ENCODE measurements at places on chromosomes 5 and 9. TPM values are rescaled to one million over a fixed set of nuclear protein-coding genes. Genes with fewer than 3 reads are reported as not detected.

SOWAHA gene
- not detected for total RNA-seq

CHD1 gene
- 20.6 TPM for total RNA-seq

GRCh38 chr5:154753792-154754191, 1.4 kb upstream of the LARP1 start:
- H3K4me3 ChIP-seq, result peak overlapping the region; percentile 50
- H3K36me3 ChIP-seq, result no peaks in the 10 kb centered on the region
- H3K27ac ChIP-seq, result peak overlapping the region; percentile 100
- H3K4me1 ChIP-seq, result peaks cover 2% of the 10 kb centered on the region
- no peaks in the 10 kb centered on the region for H3K27me3 ChIP-seq

- no peak overlapping the region for H3K4me3 ChIP-seq
- H3K27me3 ChIP-seq, result no peaks in the 10 kb centered on the region
- no peaks in the 10 kb centered on the region for H3K36me3 ChIP-seq
- no peak for DNase-seq
- H3K4me1 ChIP-seq, result no peaks in the 10 kb centered on the region
- H3K27ac ChIP-seq, result no peak overlapping the region
These were observed 349.0 kb upstream of the MPDZ start for GRCh38 chr9:13628526-13628925.

- DNase-seq, result peak; percentile 84
- H3K27me3 ChIP-seq, result no peaks in the 10 kb centered on the region
- H3K4me1 ChIP-seq, result peaks cover 27% of the 10 kb centered on the region
- peak overlapping the region; percentile 35 for H3K27ac ChIP-seq
- H3K4me3 ChIP-seq, result no peak overlapping the region
- H3K36me3 ChIP-seq, result no peaks in the 10 kb centered on the region
These were observed 19.3 kb downstream of the RFK start for GRCh38 chr9:76374783-76375559.

TGFBI gene
- 65.0 TPM for total RNA-seq

DNA sequence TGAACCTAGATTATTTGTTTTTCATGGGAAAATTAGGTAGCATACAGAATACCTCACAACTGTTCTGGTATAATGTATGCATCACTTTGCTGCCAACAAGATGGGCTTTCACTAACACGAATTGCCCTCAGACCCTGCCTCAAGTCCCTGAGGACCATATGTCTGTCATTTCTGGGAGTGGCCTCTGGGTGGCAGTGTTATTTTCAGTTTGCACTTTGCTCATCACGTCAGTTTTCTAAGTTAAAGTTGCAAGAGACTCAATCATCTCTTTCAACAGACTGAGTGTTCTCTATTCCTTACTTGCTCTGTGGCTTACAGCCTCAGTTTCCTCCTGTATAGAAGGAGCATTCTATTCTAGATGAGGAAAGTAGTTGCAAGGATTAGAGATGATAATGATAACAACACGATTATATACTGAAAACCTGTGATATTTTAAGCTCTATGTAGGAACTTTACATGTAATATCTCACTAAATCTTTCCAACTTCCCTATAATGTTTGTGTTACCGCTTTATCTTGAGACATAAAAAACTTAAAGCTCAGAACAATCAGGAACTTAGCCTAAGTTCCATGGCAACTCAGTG, 55.7 kb downstream of the TSSK1B start:
- H3K36me3 ChIP-seq, result no peaks in the 10 kb centered on the region
- no peak overlapping the region for H3K4me3 ChIP-seq
- no peaks in the 10 kb centered on the region for H3K27me3 ChIP-seq
- peaks cover 5% of the 10 kb centered on the region for H3K4me1 ChIP-seq
- DNase-seq, result no peak

- H3K4me1 ChIP-seq, result peaks cover 18% of the 10 kb centered on the region
- no peak overlapping the region for H3K4me3 ChIP-seq
- no peaks in the 10 kb centered on the region for H3K36me3 ChIP-seq
- no peaks in the 10 kb centered on the region for H3K27me3 ChIP-seq
- H3K27ac ChIP-seq, result no peak overlapping the region
These were observed 32.7 kb upstream of the ENHO start for GRCh38 chr9:34555500-34555899.

DNA sequence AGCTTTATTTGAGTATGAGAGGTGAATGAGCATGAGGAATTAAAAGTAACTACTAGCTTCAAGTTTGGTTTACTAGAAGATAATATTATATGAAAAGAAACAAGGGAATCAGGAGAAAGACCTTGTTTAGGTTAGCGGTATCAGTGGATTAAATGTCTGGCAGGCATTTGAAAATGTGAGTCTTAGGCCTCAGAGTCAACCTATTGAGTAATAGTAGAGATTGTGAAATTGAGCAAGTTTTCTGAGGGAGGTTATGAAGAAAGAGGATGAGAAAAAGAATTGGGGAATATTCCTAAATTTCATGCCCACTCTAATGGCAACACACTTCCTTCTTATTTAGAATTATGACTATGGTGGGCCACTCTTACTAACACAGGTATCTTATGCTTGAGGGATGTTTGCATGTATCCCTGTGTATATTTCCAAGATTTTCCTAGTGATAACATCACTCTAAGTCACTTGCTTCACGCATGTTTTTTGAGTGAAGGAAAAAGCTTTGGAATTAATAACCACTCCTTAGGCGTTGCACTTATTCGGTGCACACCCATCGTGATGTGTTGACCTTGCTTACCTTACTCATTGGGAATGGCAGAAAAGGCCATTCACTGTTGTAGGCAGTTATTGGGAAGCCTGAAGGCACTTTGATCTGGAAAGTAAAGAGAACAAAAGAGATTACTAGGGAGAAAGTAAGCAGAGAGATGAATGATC, 8.2 kb upstream of the ELL2 start:
- H3K4me3 ChIP-seq, result no peak overlapping the region
- DNase-seq, result no peak
- H3K36me3 ChIP-seq, result no peaks in the 10 kb centered on the region
- H3K27ac ChIP-seq, result no peak overlapping the region
- peaks cover 12% of the 10 kb centered on the region for H3K4me1 ChIP-seq
- H3K27me3 ChIP-seq, result no peaks in the 10 kb centered on the region

DNA sequence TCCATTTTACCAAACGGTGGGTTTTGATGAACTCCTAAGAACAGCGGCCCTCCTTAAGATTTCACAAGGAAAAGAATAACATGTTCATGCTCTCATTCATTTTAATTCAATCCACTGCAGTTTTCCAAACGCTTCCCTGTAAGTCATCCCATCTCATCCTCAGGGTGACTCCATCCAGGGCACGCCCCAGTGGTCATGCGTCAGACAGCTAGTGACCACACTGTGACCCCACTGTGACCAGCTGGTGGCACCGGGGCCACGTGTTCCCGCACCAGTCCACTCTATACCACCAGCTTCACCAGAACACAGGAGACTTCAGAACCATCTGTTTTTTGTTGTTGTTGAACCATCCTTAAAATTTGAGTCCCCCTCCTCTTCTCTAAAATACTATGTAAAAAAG, 14.3 kb downstream of the ATPSCKMT start:
- H3K27ac ChIP-seq, result no peak overlapping the region
- H3K4me1 ChIP-seq, result no peaks in the 10 kb centered on the region
- H3K27me3 ChIP-seq, result no peaks in the 10 kb centered on the region
- no peak overlapping the region for H3K4me3 ChIP-seq

DBH gene
- not detected for total RNA-seq

RABEPK gene
- total RNA-seq, result 7.5 TPM
